ENCODE measurements at places on chromosomes 2 and 18.

- no peak for DNase-seq
Observed at GRCh38 chr2:229488232-229488631, 217.1 kb upstream of the PID1 start.

DNA sequence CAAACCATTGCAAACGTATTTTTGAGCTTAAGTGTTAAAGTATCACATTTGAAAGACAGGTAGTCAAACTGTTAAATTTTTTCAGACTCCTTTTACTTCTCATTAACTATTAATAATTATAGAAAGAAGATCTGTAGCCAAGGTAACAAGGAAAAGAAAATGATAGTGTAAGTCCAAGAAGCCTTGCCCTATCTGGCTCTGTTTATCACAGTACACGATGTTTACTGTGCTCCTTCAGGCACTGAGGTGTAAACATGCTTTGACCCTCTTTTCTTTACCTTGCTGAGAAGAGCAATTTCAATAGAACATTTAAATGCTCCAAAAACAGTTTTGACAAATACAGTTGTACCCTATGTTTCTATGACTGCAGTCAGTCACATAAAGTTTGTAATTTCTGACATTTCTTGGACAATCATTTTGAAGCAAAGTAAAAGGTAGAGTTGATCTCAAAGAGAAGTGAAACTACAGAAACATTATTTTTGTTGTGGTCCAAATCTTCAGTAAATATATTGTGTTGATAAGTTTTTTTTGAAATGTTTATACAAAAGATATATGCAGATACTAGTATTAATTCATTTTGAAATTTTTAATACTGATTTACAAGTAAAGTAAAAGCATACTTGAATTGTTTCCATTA, 152.6 kb upstream of the KYNU start:
- no peak for DNase-seq

- DNase-seq, result no peak
Observed at GRCh38 chr2:170766693-170767092, 3.5 kb upstream of the ERICH2 start.

- no peak for DNase-seq
Observed at GRCh38 chr2:152383702-152384101, 48.7 kb downstream of the FMNL2 start.

DNA sequence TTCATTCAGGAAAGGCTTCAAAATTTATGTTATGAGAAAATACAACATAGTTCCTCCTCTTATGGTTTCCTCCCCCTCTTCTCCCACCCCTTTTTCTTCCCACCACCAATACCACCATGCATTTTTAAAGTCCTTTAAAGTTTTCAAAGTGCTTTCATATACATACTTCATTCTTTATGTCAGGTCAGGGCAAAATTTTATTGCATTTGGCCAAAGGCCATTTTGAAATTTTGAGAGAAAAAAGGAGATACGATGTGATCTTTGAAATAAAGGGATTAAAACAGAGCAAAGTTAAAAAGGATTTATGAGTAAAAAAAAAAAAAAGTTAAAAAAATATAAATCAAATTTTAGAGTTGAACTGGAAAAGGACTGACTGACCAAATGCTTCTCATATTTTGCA, 792.5 kb upstream of the FANCL start:
- DNase-seq, result no peak

All from A172 (cell line).